Smooth muscle cell of the pulmonary artery (primary cell): ENCODE measurements at places on chromosomes 2 and 18. TPM values are rescaled to one million over a fixed set of nuclear protein-coding genes. Genes with fewer than 3 reads are reported as not detected.

Gene ZBTB7C
- total RNA-seq, result 0.46 TPM in 1 of 2 replicates, not detected in the other

Gene LAMA3
- total RNA-seq, result 3.8 and 8.3 TPM in 2 replicates

Gene FAM228A
- 0.72 and 3.2 TPM in 2 replicates for total RNA-seq

Gene EGR4
- total RNA-seq, result not detected in 2 replicates

Gene DTNB
- 4.0 and 4.8 TPM in 2 replicates for total RNA-seq

Gene MLPH
- 8.3 and 14.2 TPM in 2 replicates for total RNA-seq

Gene ANKRD30B
- total RNA-seq, result 0.73 and 1.4 TPM in 2 replicates

Gene AKAIN1
- not detected in 2 replicates for total RNA-seq

Gene MC2R
- not detected in 2 replicates for total RNA-seq

Gene NCKAP5
- 0.76 and 5.7 TPM in 2 replicates for total RNA-seq

Gene BMP10
- not detected in 2 replicates for total RNA-seq

Gene CPLX4
- total RNA-seq, result not detected in 2 replicates

Gene CFAP65
- total RNA-seq, result 0.03 TPM in 1 of 2 replicates, not detected in the other

Gene CROCC2
- total RNA-seq, result 0.13 TPM in 1 of 2 replicates, not detected in the other

Gene ASAP2
- 63.4 and 72.9 TPM in 2 replicates for total RNA-seq

Gene OTOS
- total RNA-seq, result not detected in 2 replicates

Gene PPP1R1C
- total RNA-seq, result 0.07 TPM in 1 of 2 replicates, not detected in the other

Gene FAM168B
- total RNA-seq, result 98.4 and 100 TPM in 2 replicates

Gene BOLL
- total RNA-seq, result not detected in 2 replicates

Gene COL4A4
- total RNA-seq, result 5.3 and 7.7 TPM in 2 replicates

Gene SLC40A1
- 27.0 and 53.8 TPM in 2 replicates for total RNA-seq

Gene CYS1
- total RNA-seq, result 1.6 and 2.6 TPM in 2 replicates

Gene CRIM1
- 576 and 578 TPM in 2 replicates for total RNA-seq

Gene REEP1
- total RNA-seq, result 0.07 and 0.33 TPM in 2 replicates

Gene C2orf74
- total RNA-seq, result 11.3 TPM in 2 replicates

Gene IL1B
- total RNA-seq, result 2.6 and 11.9 TPM in 2 replicates

Gene SCYGR4
- not detected in 2 replicates for total RNA-seq

Gene TCF7L1
- total RNA-seq, result 5.1 and 5.2 TPM in 2 replicates

Gene DUSP2
- total RNA-seq, result 2.3 and 2.9 TPM in 2 replicates

Gene RAB6C
- not detected in 2 replicates for total RNA-seq

Gene FBLN7
- total RNA-seq, result 7.5 and 17.7 TPM in 2 replicates

Gene FOXD4L1
- 0.13 and 0.17 TPM in 2 replicates for total RNA-seq

Gene SCN9A
- total RNA-seq, result 13.7 and 23.8 TPM in 2 replicates

Gene SPTBN1
- total RNA-seq, result 365 and 465 TPM in 2 replicates

Gene MC5R
- not detected in 2 replicates for total RNA-seq

Gene C2orf80
- not detected in 2 replicates for total RNA-seq

Gene HAUS1
- total RNA-seq, result 9.0 and 16.9 TPM in 2 replicates

Gene SP5
- total RNA-seq, result not detected in 2 replicates

Gene KCNIP3
- 0.65 and 2.0 TPM in 2 replicates for total RNA-seq

Gene CHMP1B
- 44.3 and 49.8 TPM in 2 replicates for total RNA-seq

Gene PDE1A
- 9.7 and 108 TPM in 2 replicates for total RNA-seq

Gene SERPINB12
- not detected in 2 replicates for total RNA-seq

Gene SERPINB2
- 0.50 and 14.4 TPM in 2 replicates for total RNA-seq

Gene IL36A
- not detected in 2 replicates for total RNA-seq

Gene KCNG3
- total RNA-seq, result not detected in 2 replicates

Gene KCNE4
- total RNA-seq, result 37.7 and 120 TPM in 2 replicates

Gene TXNDC2
- not detected in 2 replicates for total RNA-seq

Gene COLEC11
- total RNA-seq, result 0.50 and 1.4 TPM in 2 replicates

Gene CYP27C1
- under 0.01 and 0.13 TPM in 2 replicates for total RNA-seq

Gene IL36RN
- total RNA-seq, result not detected in 2 replicates

Gene CTAGE1
- total RNA-seq, result 0.07 TPM in 1 of 2 replicates, not detected in the other

Gene PECR
- total RNA-seq, result 14.0 and 17.8 TPM in 2 replicates

Gene SCN1A
- 0.10 and 0.13 TPM in 2 replicates for total RNA-seq

Gene FAM237A
- total RNA-seq, result not detected in 2 replicates
